ENCODE measurements at places on chromosomes 6 and 20. TPM values are rescaled to one million over a fixed set of nuclear protein-coding genes. Genes with fewer than 3 reads are reported as not detected.

DNA sequence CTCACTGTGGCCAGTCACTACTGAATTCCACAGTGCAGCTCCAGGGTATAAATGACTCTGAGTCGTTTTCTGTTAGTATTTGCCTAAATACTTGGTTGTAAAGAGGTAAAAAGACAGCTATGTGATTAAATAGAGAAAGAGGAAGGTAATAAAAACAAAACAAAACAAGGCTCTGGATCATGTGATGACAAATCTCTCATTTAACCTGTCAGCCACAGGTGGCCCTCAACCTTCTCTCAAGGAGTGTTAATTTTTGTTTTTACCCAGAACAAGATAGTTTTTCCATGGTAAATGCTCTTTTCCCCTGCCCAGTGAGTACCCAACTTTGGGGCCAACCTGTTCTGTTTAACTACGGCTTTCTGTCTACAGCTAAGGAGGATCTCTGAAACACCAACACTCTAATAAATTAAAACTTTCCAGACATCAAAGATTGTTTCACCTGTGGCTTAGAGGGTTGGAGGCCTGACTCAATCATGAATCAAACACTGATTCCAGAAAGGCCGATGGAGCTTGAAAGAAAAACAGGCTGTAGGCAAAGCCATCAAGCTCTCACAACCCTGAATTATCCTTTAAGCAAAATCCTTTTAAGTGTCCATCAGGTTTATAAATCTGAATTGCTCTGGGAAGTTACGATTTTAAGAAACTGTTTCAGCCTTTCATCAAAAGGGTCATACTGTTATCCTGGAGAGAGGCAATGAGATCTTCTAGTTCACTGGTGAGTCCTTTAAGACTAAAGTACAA lies 81.5 kb upstream of the BCLAF1 start:
- no peak for DNase-seq

- no peak for DNase-seq
These were observed 13.7 kb upstream of the RTF2 start for GRCh38 chr20:56454754-56455153.

DNA sequence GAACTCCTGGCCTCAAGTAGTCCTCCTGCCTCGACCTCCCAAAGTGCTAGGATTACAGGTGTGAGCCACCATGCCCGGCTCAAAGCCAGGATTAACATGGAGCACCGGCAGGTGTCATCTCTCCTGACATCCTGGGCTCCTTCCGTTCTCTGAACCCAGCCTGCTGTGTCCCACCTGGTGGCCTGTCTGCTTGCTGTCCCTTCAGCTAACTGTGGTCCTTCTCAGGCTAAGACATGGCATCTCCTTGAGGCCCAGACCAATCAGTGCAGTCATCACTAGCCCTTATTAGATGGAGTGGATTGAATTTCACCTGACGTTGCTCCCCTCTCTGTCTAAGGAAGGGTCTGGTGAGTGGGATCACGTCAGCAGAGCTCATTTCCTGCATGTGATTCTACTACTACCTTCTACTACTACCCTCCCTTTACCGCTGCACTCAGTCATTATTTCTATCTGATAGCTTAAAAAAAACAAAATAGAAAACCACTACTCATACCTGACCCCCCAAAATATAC lies 28.0 kb upstream of the SYNJ2 start:
- DNase-seq: no peak

DNA sequence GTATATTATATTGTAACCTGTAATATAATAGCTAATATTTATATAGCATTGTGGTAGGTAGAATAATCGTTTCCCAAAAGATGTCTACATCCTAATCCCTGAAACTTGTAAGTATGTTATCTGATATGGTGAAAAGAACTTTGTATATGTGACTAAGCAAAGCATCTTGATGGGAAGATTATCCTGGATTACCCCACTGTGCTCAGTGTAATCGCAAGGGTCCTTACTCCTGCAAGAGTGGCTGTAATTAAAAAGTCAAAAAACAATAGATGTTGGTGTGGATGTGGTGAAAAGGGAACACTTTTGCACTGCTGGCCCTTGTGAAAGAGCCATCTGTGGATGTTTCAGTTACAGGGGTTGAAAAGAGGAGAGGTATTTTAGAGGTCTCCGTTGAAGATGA lies 95.2 kb downstream of the EDN1 start:
- DNase-seq: no peak

- DNase-seq: peak; percentile 84
These were observed 113.5 kb downstream of the CD83 start for GRCh38 chr6:14231071-14231483.

- DNase-seq: no peak
These were observed 284.7 kb downstream of the CDH26 start for GRCh38 chr20:60242836-60243505.

The C20orf202 gene
- total RNA-seq: not detected

The CRIP3 gene
- total RNA-seq: not detected

The MAS1 gene
- total RNA-seq: not detected

The TNF gene
- 13.9 TPM for total RNA-seq

- DNase-seq: no peak
These were observed 27.4 kb downstream of the DDO start for GRCh38 chr6:110387986-110388385.

GRCh38 chr20:31490752-31491151 lies 15.7 kb downstream of the REM1 start:
- DNase-seq: no peak

- peak; percentile 36 for DNase-seq
These were observed 199.2 kb downstream of the MAFB start for GRCh38 chr20:40489886-40490285.

The PRL gene
- total RNA-seq: not detected

The ZSCAN9 gene
- 12.3 TPM for total RNA-seq

The COL9A1 gene
- total RNA-seq: not detected

The PPP1R14C gene
- 26.3 TPM for total RNA-seq

DNA sequence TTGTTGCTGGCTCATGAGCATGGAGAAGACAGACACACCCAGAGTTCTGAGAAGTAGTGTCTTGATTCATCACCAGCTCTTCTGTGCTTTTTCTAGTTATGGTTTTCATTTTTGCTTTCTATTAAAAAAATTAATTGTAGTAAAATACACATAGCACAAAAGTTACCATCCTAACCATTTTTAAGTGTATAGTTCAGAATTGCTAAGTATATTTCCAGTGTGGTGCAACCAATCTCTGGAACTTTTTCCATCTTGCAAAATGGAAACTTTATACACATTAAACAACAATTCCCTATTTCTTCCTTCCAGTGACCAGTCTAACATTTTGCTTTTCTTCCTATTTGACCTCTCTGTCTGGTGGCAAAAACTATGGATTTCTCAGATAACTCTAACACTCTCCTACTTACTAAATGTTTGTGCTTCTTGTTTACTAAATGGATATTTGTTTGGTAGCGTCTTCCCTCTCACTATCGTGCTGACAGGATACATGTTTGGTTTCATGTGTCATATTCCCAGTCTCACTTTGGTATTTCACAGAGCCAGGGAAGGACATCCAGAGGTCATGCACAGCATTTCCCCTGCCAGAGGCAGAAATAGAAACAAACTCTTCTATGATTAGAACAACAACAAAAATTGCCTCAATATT lies 40.6 kb downstream of the TXLNB start:
- no peak for DNase-seq

GRCh38 chr20:25338112-25339023 lies 52.3 kb downstream of the ABHD12 start:
- no peak for DNase-seq

- no peak for DNase-seq
These were observed 280.7 kb downstream of the CDH4 start for GRCh38 chr20:61532736-61533135.

The GSTA2 gene
- total RNA-seq: not detected

Data from epithelial cell of proximal tubule (primary cell).